ENCODE measurements at places on chromosomes 2 and 18.

DNA sequence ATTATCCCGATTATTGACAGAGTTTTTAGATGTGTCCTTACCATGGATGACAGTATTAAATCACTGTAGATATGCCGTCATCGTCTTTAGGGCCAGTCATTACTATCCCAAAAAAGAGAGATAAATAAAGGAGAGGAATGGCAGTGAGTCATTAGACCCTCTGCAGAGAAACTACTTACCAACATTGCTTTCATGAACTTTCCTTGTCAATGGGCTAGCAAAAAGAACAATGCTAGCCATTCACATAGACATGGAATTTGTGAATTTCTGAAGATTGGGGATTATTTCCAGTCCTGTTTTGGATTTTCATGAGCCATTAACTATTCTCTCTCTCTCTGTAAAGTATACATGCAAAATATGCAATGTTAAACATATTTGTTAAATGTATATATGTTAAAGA lies 319.4 kb upstream of the FANCL start:
- DNase-seq = no peak

GRCh38 chr2:172725746-172726145 lies 9.9 kb upstream of the RAPGEF4 start:
- no peak for DNase-seq

DNA sequence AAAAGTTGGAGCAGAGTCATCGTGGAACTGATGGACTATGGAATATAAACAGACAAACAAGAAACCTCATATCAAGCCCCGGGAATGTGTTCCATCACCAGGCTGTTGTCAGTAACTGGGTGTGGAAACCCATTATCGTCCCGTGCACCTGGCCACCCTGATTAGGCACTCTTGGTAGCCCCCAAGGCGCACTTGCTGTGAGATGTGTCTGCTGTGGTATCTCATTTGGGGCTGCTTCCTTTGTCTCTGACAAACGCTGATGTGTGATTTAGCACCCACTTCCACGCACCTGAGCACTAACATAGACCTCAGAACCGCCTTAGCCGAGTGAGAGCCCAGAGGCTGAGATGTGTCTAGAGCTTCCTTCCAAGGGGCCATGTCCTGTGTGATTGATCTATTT lies 96.3 kb downstream of the PRPF40A start:
- DNase-seq = no peak

DNA sequence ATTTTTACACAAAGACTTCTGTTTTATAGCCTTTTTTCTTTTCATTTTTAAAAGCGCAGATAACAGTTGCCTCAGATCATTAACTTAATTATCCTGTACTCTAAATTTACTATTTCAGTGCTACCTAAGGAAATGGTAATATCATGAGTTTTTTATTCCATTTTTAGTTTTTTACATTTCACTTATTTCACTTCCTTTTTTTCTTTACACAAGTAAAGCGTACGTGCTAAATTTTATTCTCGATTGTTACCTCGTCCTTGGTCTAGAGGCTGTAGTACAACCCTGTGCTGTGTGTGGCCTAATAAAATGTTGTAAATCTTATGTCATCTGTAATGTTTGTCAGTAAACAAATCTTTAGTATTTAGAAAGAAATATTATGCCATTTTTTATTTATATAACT lies 49.2 kb downstream of the CRIM1 start:
- no peak for DNase-seq

DNA sequence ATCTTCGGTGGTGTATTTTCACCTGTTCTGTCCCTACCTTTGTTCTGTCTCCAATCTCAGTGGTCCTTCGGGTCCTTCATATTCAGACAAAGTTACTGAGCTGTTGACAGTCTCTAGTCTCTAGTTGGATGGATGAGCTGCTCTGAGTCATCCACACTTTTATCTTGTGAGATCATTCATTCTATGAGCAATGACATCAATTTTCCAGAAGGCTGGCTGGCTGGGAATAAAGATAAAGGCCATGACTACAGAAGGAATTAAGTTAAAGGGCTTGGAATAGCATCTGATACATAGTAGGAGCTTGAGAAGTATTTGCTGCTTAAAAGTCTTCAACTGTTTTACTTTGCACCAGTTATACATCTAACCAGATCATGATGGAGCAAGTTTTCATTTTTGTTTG lies 43.1 kb upstream of the SLC39A10 start:
- no peak for DNase-seq

DNA sequence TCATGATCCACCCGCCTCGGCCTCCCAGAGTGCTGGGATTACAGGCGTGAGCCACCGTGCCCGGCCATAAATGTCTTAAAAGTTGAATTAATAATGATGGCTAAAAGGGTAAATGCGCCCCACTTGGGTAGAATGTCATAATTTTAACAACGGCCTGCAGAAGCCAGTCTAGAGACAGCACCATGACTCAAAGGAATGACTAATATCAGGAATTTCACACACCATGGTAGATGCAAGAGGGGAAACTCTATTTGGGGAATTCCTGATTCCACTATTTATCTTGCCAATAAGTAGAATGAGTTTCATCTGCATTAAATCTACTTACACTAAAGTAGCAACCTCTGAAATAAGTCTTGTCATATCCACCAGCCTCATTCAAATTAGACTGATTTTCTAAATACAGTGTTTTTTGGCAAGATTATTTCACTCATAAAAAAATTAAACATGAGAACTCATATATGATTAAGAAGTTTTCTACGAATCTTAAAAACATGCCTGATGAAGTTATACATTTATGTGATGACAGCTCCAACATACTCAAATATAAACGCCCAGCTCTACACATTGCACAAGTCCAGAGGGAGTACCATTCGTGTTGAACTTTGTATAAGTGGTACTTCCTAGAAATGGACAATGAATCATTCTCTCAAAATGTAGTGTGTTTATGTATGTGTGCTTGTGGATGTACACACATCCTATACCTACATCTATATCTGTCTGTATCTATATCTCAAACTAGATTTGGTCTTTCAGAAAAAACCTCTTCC lies 309.7 kb downstream of the IRS1 start:
- DNase-seq = no peak

GRCh38 chr18:49681387-49681786 lies 119.5 kb downstream of the LIPG start:
- no peak for DNase-seq

GRCh38 chr2:60468382-60469085 lies 84.9 kb downstream of the BCL11A start:
- no peak for DNase-seq

GRCh38 chr2:1231466-1232063 lies 181.7 kb upstream of the TPO start:
- no peak for DNase-seq

- no peak for DNase-seq
Measured at GRCh38 chr2:182831101-182831500, 35.3 kb downstream of the FRZB start.

DNA sequence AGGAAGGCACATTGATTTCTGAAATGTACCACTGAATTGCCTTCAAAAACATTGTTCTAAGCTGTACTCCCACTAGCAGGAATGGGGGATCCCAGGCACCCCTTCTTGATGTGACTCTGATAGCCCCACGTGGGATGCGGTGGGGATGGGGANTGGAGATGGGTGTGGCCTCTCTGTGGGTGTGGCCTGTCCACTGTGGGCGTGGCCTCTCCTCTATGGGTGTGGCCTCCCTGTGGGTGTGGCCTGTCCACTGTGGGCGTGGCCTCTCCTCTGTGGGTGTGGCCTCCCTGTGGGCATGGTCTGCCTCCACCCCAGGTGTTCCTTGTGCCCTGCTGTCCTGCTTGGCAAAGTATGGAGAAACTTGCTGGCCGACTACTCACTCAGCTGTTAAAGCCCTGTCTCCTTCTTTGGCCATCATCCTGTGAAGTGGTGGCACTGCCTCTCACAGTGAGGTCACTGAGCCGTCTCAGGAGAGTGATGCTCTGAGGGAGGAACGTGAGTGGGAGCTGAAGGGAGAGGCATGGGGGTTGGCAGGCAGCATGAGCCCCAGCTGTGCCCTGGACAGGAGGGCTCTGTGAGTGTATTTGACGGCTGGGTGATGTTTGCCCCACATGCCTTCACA lies 6.7 kb upstream of the PARD6G start:
- no peak for DNase-seq

DNA sequence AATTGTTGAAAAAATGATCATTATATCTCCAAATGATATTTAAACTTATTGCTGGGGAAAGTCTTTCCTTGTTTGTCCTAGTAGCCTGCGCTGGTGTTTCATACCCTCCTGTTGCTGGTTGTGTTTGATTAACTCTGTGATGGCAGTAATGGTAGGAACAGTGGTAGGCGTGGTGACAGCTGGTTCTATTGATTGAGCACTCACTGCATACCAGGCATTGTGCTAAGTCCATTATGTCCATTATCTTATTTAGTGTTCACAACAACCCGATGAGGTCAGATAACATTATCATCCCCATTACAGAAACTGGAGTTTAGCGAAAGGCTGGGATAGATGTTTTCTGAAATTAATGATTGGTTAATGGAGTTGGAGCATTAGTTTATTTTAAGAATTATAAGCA lies 77.8 kb upstream of the STON1 start:
- no peak for DNase-seq

- DNase-seq = no peak
Measured at GRCh38 chr18:71707400-71707799, 836.7 kb downstream of the CBLN2 start.

DNA sequence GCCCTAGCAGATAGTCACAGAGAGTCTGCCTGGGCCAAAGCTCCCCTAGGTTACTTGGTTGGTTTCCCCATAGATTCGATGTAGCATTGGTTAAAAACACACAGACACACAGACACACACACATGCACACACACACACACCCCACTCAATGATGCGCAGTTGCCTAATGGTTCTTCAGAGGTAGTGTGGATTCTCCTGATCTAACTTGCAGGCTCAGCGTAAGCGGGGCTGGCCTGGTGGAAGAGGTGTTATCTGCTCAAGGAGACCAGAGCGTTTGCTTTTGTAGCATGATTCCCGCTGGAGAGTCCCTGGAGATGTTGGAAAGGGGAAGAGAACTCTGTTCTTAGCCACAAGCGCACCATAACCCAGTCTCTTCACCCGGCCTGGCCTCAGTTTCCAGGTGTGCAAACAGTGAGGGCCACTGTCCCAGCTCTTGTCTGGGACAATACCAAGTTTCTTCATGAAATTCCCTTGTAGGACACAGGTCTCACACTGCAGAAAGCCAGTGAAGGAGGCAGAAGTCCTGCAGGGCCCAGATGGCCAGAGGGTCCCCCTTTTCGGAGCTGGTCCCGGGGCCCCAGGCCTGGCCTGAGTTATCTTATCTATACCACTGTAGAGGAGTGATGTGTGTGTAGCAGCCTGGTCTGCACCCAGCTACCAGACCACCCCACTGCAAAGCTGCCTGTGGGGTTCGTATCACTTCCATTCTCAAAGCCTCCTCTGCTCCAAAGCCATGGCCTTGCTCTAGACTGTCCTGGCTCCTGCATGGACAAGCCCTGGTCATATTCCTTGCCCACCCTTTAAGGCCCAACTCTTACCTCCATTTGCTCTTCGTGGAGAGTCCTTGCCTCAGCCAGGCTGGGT lies 3.7 kb downstream of the ACKR3 start:
- no peak for DNase-seq

DNA sequence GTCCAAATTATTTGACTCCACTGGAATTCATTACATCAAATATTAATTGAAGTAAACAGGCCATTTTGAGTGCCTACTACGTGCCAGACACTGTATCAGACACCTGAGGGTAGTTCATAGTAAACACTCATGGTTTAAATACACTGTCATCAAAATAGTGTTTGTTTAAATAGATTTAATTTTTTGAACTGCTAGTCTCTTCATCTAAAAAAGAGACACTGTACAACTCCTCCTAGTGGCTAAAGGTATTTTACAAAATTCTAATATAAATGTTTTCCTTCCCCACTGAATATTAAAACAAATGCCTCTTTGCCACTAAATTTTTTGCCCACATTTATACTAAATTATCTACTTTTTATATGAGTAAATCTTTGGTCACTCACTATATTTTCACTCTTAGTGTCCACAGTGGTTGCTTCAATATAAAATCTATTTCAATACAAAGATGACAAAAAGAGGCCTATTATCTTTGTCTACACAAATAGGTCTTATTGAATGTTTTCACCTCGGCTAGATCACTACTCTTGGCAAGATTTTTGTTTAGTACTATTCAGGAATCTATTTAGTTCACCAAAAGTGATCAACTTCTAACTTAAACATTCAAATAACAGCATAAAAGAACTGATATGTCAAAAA lies 122.1 kb downstream of the TMEM247 start:
- no peak for DNase-seq

GRCh38 chr2:146776596-146776995 lies 1068.2 kb upstream of the ACVR2A start:
- DNase-seq = no peak

DNA sequence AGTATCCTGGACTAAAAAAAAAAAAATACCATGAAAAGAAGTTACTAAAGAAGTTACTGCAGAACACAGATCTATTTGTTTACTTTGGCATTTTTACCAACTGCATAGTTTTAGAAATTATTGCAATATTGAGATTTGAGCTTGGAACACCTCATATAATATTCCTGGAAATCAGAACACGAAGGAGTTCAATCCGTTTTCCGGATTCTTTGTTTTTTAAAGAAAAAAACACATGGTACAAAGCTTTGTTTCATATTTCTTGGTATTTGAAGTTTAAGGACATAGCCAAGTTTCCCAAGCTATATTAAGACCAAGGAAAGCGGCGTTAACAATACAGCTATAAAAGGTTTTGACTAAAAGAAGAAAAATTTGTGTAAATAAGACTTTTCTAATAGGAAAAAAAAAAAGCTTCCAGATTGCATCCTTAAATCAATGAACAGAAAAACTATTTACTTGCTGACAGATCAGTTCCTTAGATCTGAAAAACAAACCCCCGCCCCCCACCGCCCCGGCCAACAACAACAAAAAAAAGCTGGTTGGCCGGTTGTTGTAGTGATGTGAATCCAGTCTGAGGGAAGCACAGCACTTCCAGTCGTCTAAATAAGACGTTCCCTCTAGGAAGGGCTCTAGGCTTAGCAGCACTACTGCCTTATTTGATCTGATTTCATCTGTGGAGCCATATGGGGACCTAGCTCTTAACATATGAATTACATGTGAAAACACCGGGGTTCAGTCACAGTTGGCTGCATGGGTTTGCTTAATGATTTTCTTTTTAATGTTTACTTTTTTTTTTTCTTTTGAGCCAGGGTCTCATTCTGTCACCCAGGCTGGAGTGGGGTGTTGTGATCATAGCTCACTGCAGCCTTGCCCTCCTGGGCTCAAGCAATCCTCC lies 2.5 kb upstream of the RHOB start:
- no peak for DNase-seq
